ENCODE measurements at places on chromosomes 11 and 22.

DNA sequence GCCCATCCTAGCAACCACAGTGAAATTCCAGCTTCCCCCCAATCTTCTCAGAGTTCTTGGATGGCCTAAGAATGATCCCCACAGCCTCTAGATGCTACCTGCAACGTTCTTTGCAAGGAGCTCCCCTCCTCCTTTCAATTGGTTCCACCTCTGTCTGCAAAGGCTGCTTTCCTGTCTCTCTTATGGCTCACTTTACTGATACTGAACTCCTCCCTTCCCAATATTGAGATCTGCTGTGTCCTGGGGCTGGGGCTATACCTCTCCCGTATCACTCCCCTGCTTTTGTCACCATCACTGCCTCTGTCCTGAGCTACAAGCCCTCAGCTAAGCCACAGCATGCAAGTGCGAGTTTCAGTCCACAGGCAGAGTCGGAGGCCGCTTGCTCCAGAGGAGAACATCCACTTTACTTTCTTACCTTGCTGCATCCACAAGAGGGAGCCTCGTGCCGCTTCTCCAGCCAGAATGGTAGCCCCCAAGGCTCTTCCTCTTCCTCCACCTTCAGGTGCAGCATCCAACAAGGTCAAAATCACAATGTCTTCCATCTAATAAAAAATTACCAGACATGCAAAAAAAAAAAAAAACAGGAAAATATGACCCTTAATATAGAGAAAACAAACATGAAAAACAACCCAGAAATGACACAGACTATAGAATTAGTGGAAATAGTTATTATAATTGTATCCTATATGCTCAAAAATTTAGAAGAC, 48.6 kb upstream of the TMEM45B start:
- DNase-seq: no peak

GRCh38 chr11:106479646-106480045, 402.2 kb downstream of the AASDHPPT start:
- no peak for DNase-seq

DNA sequence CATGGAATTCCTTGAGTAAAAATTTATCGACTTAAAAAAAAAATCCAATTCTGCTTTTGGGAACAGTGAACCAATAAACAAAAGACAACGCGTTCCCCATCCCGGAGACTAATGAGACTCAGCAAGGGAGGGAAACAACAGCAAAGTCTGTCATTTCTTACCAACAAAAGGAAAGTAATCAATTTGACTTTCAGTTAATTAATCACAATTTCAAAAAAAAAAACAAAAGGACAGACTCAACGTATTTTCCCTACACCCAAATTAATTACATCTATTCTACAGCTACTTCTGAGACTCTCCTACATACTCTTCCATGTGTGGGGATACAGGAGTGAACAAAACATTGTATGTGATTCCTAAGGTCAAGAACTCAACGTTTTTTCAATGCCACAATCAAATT, 1.9 kb downstream of the RDX start:
- DNase-seq: no peak

GRCh38 chr11:83000381-83000780, 71.3 kb downstream of the RAB30 start:
- DNase-seq: no peak

DNA sequence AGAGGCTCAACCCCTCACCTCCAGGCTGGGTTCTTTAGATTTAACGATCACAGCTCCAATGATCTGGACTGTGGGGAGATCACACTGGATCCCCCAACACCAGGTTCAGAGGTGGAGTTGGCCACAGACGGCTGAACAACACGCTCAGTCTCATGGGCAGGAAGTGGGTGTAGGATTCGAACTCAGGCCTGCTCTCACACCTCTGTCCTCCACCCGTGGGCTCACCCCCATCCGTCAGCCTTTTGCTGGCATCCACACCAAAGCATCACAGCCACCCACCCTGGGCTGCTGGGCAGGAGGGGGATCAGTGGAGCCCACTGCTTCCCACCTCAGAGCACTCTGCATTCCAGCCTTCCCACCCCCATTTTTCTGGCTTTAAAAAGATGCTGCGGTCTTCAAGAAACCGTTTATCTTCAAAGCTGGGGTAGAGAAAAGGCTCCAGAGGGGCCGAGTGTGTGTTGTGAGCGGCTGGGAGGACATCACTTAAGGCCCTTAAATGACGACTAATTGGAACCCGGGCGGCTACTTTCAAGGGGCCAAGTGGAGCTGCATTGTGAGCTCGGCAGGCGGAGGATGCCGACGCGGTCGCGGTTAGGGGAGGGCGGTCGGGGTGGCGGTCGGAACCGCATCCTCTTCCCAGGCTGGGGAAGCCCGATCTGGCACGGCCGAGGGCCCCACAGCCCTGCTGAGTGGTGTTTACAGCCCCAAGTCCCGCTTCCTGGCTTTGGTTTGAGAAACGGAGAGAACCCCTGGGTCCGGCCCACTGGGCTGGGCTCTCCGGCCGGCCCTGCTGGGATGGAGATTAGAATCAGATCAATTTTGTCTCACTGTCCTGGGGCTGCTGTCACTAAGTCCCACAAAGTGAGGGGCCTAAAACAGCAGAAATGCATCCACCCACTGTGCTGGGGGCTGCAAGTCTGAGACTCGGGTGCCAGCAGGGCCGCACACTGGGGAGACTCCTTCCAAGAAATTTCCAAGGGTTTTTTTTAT, 15.9 kb upstream of the FGF3 start:
- DNase-seq: no peak

GRCh38 chr11:64428693-64429092, 69.7 kb downstream of the RPS6KA4 start:
- DNase-seq: no peak

DNA sequence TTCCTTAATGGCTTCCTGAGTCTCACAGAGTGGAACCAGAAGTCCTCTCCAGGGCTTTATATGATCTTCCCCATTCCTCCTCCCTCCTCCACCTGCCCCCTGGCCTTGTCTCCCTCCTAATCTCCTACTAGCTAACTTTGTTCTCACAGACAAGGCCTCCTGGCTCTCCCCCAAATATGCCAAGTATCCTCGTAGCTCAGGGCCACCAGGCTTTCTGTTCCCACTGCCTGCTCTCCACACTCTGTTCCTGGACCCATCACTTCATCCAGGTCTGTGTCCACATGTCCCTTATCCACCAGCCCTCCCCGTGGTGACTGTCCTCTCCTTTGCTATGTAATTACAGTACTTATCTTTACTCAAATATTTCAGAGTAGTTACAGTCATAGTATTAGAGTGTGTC, 23.2 kb upstream of the LMO1 start:
- DNase-seq: no peak

DNA sequence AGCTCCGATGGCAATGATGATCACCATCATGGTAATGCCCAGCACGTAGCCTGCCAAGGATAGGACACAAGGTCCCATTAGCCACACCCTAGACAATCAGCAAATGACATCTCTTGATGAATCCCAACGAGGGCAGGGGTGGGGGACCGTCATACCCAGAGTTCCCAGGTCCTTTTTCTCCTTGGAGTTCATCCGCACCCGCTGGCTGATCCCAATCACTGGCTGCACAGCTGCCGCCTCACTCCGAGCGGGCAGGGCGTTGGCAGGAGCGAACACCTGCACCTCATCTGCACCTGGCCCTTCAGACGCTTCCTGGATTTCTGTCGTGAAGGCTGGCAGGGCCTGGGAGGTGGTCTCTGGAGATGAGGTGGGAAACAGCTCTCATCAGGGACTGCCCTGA, 2.9 kb downstream of the PIK3IP1 start:
- no peak for DNase-seq

All from nucleus accumbens (tissue), 56 donors.